A549 treated with Hydrocortisone at 1 μM for 4 hours (cell line): ENCODE measurements at places on chromosomes 2 and 18. TPM values are rescaled to one million over a fixed set of nuclear protein-coding genes. Genes with fewer than 3 reads are reported as not detected.

IL36A gene
- total RNA-seq = not detected in 5 replicates

RAPGEF4 gene
- total RNA-seq = 0.07 to 0.31 TPM (median 0.21 TPM) in 5 replicates

CERS6 gene
- total RNA-seq = 13.8 to 21.2 TPM (median 16.3 TPM) in 5 replicates

SUCLG1 gene
- 93.4 to 105 TPM (median 95.1 TPM) in 5 replicates for total RNA-seq

MAP3K19 gene
- total RNA-seq = not detected in 5 replicates

SRD5A2 gene
- 0.02 to 0.06 TPM (median 0.03 TPM) in 5 replicates for total RNA-seq

TRIM43 gene
- total RNA-seq = 0.07 to 0.15 TPM (median 0.08 TPM) in 3 of 5 replicates, not detected in the others

KCNJ3 gene
- not detected in 5 replicates for total RNA-seq

SATB2 gene
- 2.7 to 3.1 TPM (median 2.9 TPM) in 5 replicates for total RNA-seq

DNAJC5G gene
- not detected in 5 replicates for total RNA-seq

GCA gene
- total RNA-seq = 5.0 to 7.8 TPM (median 6.9 TPM) in 5 replicates

TTLL4 gene
- total RNA-seq = 22.1 to 25.6 TPM (median 23.7 TPM) in 5 replicates

PDCL3 gene
- 36.9 to 44.8 TPM (median 37.5 TPM) in 5 replicates for total RNA-seq

TBR1 gene
- 0.03 to 0.07 TPM (median 0.04 TPM) in 4 of 5 replicates, not detected in the other for total RNA-seq

TLX2 gene
- total RNA-seq = 0.08 to 0.35 TPM (median 0.27 TPM) in 5 replicates

CRYGC gene
- total RNA-seq = not detected in 5 replicates

AAMP gene
- 122 to 179 TPM (median 125 TPM) in 5 replicates for total RNA-seq

TOGARAM2 gene
- total RNA-seq = 0.09 to 0.24 TPM (median 0.14 TPM) in 5 replicates

LYPD1 gene
- total RNA-seq = 14.6 to 20.6 TPM (median 15.7 TPM) in 5 replicates

REEP1 gene
- total RNA-seq = 0.88 to 1.2 TPM (median 1.1 TPM) in 5 replicates

MAPK4 gene
- 0.13 to 0.28 TPM (median 0.18 TPM) in 5 replicates for total RNA-seq

PAX8 gene
- total RNA-seq = 0.54 to 1.3 TPM (median 0.97 TPM) in 5 replicates

ZNF142 gene
- total RNA-seq = 13.7 to 19.2 TPM (median 16.8 TPM) in 5 replicates

TMEM247 gene
- total RNA-seq = not detected in 5 replicates

ABCG8 gene
- total RNA-seq = 0.01 TPM in 1 of 5 replicates, not detected in the others

LCT gene
- 0.02 to 0.05 TPM (median 0.05 TPM) in 5 replicates for total RNA-seq
